SK-N-SH treated with all-trans-retinoic acid at 6 μM for 48 hours (cell line): ENCODE measurements at places on chromosomes 2 and 18.

DNA sequence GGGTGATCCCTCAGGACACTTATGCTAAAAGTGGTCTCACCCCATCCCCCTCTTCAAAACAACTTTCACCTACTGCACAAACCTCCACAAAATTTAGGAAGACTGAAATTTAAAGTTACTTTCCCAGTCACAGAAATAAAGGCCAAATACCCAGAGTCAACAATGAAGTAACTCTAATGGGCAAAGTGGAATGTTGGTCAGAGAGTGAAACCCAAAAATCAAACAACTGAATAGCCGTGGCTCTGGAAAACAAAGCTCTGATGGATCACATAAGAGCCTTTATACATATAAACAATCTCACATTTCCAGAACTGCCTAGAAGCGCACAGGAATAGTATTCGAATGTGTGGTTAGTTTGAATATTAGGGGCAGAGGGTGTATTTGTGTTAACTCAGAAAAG, 4.7 kb downstream of the ACVR1 start:
- ATAC-seq: no peak

DNA sequence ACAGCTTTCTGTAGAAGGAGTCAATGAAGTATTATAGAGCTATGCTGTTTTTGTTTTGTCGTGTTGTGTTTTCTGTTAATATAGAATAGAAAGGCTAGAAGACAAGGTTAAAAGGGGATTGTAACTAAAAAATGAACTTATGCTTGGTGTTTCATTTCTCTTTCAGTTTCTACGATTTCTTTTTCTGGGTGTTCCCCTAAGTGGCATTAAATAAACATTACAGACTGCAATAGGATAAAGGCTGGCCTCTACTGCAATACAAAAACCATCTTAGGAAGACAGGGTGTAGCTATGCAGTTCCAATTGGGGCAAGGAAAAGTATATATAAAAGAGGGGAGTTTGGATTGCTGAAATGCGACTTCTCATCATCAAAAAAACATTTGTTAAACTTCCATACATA, 1609.7 kb upstream of the ACVR2A start:
- no peak for ATAC-seq

- ATAC-seq: peak; percentile 81
These were observed 138.6 kb upstream of the ZC3H15 start for GRCh38 chr2:186347472-186347871.

DNA sequence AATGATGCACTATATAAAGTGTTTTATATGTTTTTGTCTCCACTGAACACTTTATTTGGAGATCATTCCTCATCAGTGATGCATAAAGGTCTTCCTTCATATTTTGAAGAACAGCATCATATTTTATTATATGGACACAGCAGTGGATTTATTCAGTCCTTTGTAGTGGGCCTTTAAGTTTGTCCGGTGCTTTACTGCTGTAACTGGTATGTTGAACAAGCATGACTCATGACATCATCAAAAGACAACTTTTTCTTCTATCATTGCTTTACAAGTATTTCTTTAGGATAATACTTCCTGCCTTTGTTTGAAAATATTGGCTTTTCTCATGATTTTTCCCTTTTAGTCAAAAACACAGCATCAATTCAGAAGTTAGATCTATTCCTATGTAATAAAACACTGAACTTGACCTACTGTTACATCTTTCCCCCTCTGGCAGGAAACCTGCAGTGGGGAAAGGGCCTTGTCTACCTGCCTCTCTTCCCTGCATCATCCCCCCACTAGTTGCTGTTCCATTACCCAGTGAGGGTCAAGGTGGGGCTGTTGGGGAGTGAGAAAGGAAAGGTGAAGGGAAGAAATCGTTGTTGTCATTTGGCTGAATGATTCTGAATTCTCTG, 241.2 kb downstream of the CYP26B1 start:
- no peak for ATAC-seq

GRCh38 chr2:42784204-42784880, 8.0 kb downstream of the HAAO start:
- no peak for ATAC-seq

GRCh38 chr2:26274058-26274613, 29.4 kb downstream of the HADHB start:
- ATAC-seq: no peak

GRCh38 chr2:193272011-193272410, 1077.3 kb upstream of the TMEFF2 start:
- no peak for ATAC-seq

DNA sequence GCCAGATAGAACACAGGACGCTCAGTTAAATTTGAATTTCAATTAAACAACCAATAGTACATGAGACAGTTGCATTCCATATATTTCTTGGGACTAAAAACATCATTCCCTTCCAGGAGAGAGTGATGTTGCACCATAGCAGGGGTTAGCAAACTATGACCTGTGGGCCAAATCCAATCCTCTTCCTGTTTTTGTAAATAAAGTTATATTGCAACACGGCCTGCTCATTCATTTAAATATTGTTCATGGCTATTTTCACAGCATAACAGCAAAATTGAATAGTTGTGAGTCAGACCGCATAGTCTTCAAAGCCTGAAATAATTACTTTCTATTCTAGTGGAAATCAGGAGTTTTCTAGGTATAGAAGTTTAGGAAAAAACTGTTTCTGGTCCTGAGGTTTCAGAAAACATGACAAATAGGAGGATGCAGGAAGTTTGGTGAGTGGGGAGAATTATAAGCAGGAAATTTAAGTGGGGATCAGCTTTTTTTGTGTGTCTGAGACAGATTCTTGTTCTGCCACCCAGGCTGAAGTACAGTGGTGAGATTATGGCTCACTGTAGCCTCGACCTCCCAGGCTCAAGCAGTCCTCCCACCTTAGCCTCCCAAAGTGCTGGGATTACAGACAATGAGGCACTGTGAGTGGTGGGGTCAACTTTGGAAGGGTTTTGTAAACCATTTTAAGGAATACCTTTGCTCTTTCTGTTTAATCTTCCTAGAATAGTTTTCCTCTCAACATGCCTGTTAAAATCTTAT, 131.5 kb downstream of the SOCS6 start:
- ATAC-seq: no peak

GRCh38 chr2:230658577-230658876, 54.1 kb upstream of the CAB39 start:
- ATAC-seq: no peak

GRCh38 chr18:40493316-40493715, 1461.7 kb upstream of the PIK3C3 start:
- no peak for ATAC-seq

- no peak for ATAC-seq
These were observed 102.7 kb downstream of the TWIST2 start for GRCh38 chr2:238950551-238950950.

DNA sequence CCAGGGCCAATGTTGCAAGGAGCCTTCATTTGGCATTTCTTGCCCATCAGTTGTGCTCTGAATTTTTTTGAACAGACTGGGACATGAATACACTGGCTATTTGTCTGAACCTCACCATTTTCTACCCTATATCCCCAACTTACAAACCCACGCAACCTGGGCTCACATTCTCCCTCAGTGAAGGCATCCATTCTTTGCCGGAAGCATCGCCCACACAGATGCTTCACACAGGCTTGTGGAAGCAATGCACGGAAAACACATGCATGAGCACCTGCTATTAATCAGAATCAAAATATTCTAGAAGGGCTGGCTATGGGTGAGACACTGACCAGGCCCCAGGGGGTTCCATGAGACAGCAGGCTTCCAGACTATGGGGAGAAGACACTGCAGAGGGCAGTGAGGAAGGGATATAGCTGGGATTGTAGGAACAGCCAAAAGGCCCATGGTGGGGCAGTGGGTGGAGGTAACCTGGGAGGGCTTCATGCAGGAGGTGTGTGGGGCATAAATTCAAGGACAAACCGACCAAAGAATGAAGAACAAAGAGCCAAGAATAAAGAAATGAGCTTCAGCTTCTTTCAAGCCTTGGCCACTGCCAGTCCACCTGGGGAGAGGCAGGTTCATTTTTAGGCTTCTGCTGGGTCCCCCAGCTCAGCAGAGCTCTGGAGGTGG, 261.5 kb downstream of the CELF4 start:
- ATAC-seq: no peak

- ATAC-seq: no peak
These were observed 185.2 kb upstream of the SLC39A10 start for GRCh38 chr2:195471807-195472206.

GRCh38 chr2:173043476-173043875, 32.2 kb upstream of the MAP3K20 start:
- no peak for ATAC-seq

DNA sequence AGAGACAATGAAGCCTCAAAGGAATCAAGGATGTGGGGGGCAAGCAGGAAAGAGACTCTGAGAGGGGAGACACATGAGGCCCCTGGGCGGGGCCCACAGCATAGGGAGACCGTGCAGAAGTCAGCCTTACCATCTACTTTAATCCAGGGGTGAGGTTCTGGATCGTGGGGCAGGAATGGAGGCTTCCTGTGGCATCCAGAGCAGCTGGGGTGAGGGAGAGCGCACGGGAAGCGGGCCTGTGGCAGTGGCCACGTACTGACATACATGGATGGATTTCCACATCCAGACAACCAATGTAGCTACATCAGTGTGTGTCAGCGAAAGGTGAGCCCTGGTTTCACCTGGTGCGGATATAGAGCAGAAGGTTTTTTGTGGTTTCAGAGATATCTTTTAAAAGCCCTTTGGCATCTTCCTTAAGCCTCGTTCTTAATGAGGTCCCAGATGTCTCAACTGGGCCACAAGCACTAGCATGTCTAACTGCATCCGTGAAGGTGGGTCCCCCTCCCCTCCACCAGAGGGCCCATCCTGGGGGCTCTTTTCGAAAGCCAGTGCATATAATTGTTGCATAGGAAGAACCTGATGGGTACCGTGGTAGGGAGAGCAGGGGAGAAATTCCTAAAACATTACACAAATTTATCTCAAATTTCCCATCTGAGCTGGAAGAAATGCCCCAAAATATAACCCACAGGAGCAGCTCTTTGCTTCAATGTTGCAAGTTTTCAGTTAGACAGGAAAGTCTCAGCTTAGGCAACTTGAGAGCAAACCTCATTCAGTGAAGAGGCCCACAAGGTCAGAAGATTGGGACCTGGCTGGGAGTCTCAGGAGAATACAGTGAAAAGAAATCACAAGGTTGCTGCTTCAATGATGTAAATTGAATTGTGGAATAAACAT, 90.9 kb downstream of the SP3 start:
- no peak for ATAC-seq

DNA sequence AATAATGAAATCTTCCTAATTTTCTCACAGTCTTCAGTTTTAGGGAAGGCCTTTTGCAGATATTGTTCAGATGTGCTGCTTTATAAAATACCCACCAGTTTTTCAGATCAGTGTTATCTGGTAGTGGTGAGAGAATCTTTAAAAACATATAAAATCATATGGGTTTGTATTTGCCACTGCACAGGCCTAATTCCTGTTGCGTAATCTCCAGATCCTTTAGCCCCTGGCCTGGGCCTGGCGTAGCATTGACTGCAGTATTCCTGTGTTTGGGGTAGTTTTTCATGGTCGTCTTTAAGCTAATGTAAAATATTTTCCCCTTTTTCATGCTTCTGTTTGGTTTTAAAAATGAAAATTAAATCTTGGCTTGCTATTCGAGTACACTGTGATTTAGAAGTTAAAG, 43.2 kb downstream of the TSHZ1 start:
- 0 out of 3 replicates have a peak, but pooled peaks have one; percentile 24 for ATAC-seq

GRCh38 chr2:219675221-219675620, 47.8 kb downstream of the SLC4A3 start:
- no peak for ATAC-seq

GRCh38 chr2:54881759-54882158, 158.3 kb downstream of the EML6 start:
- no peak for ATAC-seq

- ATAC-seq: peak; percentile 1; the same call in 2 of the 3 replicates
These were observed 33.1 kb downstream of the GPC1 start for GRCh38 chr2:240468303-240469238.

DNA sequence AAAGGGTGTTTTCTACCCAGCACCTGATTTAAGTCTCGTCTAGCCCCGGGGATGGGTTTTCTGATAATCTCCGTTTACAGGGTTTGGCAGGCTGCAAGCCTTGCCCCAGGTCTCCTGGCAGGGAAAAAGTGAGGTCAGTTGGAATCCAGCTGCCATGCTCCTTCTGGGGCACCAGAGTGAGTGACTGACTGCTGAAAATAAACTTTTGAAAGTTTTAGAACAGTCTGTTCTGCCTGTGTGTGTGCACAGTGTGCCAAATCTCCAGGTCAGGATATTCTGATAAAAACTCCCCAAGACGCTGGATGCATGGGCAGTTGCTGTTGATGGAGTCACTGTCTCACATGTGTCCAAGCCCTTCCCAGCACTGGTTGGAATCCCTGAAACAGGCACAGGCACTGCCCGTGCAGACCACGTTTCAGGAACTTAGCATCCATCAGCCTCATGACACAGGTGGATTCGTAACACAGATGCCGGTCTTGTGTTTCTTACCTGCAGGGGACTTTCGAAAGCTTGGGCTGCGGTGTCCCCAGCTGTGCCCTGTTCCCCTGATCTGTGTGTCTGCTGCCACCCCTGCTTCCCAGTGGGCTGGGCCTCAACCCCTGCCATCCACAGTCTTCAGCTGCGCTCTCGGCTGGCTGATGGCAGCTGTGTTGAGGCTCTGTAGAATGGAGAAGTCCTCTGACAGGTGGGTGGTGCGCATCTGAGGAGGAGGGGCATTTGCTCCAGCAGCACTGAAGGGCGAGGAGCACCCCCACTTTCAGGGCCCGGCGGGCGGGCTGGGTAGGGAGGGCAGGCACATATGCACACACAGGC, 65.0 kb downstream of the SH3RF3 start:
- no peak for ATAC-seq

DNA sequence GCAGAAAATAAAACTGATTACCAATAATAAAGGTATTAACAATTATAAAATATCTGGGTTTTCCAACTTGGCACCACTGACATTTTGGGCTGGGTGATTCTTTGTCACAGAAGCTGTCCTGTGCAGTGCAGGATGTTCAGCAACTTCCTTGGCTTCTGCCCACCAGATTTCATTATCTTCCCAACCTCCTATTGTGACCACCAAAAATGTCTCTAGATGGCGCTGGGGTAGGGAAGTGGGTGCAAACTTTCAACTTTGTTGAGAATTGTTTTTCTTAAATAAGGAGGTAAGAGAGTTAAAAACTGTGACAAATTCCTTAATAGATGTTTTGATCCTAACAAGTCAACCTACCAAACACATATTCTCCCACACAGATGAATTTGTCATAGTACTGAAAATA, 90.1 kb downstream of the GAREM1 start:
- no peak for ATAC-seq

- no peak for ATAC-seq
These were observed 69.0 kb downstream of the POLR1A start for GRCh38 chr2:86036669-86037138.

DNA sequence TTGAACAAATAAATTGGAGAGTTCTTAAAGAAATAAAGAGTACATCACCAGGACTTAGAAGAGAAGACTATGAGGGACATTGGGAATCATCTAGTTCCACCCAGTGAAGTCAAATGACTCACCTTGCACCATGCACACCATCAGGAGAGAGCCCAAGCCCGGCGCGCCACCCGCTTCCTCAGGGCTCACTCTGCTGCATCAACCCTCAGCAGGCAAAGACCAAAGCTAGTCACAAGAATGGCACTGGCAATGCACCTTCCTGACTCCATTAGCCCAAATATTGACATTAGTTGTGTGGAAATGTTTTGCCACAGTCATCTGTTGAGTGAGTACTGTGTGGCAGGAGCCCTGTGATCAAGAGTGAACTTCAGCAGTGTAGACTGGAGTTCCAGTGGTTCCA, 7.1 kb upstream of the LYPD6B start:
- no peak for ATAC-seq
